ENCODE measurements at places on chromosomes 5 and 9.

DNA sequence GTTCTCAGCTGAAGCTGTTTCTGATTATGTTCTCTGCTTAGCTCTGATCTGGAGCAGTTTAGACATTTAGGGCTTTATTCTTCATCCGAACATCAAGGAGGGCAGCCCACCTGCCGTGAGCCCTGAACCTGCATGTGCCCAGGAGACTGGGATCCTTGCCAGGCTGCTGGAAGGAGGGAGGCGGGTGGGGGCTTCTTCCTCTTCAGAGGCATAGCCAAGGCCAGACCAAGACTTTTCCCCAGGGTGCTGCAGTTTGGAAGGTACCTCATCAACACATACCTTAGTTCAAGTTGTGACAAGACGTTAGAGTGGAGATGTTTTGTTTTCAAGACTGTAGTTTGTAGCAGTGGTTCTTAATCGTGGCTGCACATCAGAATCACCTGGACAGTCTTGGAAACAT, 64.9 kb downstream of the RALGPS1 start:
- DNase-seq: no peak

GRCh38 chr9:32427111-32427873, 42.8 kb downstream of the ACO1 start:
- DNase-seq: no peak

DNA sequence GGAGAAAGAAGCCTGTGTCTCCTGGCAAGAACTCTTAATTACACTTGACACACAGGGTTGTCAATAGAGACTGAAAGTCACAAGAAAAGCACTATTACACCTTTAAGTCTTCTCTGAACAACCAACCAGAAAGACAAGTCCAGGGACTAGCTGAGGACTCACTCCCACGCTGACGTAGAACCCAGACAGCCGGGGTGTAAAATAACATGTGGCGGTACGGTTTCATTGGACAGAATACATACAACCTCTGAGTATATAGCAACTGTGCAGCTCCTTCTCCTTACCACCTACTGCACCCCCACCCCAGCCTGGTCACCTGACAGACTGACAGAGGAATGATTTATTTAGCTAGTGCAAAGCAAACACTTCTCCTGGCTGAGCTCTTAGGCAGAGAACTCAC, 103.4 kb upstream of the RASEF start:
- no peak for DNase-seq

- no peak for DNase-seq
These were observed 34.9 kb upstream of the FST start for GRCh38 chr5:53445569-53445968.

GRCh38 chr5:55072666-55073065, 29.8 kb upstream of the GZMA start:
- no peak for DNase-seq

DNA sequence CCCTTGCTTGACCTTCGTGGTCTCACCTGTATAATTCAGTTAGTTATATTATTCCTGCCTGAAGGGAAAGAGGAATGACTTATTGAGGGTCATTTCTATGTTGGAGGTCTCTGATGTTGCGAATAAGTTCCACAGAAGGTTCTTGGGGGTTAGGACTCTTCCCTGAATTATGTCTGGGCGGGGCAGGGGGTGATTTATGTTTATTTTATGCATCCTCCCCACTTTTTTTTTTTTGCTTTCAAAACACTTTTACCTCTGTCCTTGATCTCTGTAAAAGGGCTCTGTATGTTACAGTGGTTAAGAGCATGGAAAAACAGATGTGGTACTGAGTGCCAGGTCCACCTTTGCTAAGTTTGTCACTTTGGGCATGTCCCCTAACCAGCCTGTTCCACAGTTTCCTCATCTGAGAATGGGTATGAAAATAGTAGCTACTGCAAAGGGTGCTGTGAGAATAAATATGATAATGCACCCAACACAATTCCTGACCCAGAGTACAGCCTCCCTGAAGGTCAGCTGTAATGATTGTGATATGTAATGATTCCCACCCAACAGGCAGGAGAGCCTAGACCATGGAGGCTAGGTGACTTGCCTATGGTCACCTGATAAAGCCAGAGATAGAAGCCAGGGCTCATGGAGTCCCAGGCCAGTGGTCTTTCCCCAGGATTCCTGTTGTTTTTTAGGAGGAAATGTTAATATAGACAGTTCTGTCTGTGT, 54.8 kb downstream of the SLC22A5 start:
- no peak for DNase-seq

DNA sequence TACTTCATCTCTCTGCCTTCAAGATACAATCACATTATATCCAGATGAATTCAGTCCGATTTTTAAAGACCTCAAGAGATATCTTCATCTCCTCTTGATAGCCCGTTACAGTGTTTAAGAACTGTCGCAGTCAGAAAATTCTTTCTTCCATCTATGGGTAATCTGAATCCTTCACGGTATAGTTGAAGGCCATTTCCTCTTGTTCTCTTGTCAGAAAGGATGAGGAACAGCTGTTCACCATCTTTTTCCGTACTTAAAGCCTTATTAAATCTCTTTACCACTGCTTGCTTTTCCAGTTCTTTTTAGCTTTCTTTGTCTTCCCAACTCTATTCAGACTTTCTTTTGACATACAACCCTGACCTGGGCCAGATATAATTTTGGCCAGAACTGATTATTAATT, 121.8 kb downstream of the XRCC4 start:
- no peak for DNase-seq

GRCh38 chr5:53956196-53956595, 354.2 kb downstream of the ARL15 start:
- DNase-seq: no peak

DNA sequence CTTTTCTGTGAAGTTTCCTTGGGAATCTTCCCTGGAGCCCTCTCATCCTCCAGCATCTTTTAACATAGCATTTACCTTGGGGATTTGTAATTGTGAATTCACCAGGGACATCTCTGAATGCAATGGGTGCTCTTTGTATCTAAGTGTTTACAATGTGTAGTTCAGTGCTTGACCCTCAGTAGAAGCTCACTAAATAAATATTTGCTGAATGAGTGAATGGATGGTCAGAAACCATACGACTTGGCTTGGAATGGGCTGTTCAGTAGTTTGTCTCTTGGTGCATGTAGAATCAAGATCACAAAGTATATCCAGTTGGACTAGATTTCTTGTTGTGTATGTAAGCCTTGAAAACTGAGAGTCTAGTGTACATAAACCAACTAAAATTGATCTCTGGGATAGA, 81.8 kb upstream of the MEF2C start:
- no peak for DNase-seq

DNA sequence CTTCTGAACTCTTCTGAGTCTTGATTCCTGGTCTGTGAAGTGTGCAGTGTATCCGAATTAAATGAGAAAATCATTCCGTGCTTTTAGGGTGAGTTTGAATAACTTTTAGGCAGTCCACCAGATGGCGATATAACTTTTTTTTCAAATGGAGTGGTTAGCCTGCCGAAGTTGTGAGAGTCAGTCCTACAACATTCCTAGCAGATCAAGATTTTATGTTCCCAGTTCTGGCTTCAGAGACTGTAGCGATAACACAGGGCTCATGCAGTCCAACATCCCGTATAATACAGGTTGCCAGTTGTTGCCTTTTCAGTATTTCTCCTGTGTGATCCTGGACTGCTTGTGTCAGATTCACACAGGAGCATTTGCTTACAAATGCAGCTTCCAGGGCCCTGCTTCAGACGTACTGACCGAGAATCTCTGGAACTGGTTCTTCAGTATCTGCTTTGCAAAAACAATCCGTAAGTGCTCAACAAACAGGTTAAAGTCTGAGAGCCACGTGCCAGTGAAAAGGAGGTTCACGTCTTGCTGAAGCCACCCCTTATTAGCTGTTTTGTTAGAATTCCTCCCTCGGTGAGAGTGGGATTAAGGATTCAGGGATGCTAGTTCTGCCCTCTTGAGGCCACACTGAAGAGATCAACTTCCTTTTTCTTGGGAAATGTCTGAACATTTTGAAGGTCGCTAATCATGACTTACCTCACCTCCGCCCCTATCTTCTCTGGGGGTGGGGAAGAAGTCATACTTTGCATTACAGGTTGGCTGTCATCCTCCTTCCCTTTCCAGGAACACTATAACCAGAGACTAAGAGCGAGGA, 22.8 kb downstream of the SMIM3 start:
- peak; percentile 63 for DNase-seq

DNA sequence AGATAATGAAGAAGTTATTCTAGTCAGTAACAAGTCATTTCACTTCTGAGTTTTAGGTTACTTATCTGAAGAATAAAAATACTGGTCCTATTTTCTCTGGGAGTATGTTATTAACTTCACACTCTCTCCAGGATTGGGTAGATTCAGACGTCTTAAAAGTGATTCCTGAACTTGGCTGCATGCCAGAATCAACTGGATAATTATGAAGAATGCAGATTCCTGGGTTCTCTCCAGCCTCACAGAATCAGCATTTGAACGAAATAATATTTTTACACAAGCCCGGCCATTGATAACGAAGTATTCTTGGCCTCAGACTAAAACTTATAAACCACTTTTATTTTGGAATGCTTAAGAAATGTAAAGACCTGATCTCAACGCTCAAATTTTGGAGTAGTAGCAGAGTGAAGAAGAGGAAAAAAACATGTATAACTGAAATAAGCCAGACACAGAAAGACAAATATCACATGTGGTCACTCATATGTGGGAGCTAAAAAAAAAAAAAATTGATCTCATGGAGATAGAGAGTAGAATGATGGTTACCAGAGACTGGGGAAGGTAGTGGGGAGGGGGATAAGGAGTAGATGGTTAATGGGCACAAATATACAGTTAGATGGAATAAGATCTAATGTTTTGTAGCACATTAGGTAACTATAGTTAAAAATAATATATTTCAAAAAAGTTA, 507.3 kb downstream of the ISL1 start:
- no peak for DNase-seq

DNA sequence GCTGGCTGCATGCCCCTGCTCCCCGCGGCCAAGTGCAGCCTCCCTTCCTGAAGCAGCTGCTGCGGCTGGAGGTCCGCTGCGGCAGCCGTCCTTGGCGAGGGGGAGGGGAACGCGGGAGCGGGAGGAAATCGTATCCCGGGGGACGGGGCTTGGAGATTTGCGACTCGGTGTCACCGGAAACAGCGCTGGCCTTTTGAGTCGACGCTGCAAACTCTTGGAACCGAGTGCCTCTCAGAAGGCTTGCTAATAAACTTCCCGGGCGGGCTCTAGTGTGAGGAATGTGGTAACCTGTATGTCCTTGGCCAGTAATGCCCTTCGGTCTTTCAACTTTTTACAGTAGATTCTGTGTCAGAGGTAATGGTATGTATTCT, 82.7 kb downstream of the PTPDC1 start:
- no peak for DNase-seq

GRCh38 chr9:8235489-8235888, 435.9 kb upstream of the DMAC1 start:
- no peak for DNase-seq

GRCh38 chr5:128532127-128532526, 5.9 kb downstream of the FBN2 start:
- no peak for DNase-seq

DNA sequence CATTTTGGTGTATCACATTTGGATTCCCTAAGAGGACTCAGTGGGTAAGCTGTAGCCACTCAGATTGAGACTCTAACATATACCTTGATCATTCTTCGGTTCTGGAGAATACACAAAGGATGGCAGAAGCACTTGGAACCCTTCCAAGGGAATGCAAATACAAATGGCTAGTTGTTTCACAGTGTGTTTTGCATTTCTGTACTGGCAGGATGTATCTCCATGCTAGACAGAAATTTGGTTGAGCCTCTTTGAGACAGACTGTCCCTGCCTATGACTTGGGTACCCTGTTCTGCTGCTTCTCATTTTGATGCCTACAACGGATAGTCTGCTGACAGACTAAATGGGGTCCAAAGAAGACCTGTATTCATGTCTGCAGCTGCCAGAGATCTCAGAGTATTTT, 273.5 kb downstream of the TMEM38B start:
- no peak for DNase-seq

All from astrocyte of the cerebellum (primary cell).